ENCODE measurements at places on chromosomes 5 and 9. TPM values are rescaled to one million over a fixed set of nuclear protein-coding genes. Genes with fewer than 3 reads are reported as not detected.

PCDHA6 gene
- not detected for total RNA-seq

SLC4A9 gene
- total RNA-seq: 0.05 TPM

DNA sequence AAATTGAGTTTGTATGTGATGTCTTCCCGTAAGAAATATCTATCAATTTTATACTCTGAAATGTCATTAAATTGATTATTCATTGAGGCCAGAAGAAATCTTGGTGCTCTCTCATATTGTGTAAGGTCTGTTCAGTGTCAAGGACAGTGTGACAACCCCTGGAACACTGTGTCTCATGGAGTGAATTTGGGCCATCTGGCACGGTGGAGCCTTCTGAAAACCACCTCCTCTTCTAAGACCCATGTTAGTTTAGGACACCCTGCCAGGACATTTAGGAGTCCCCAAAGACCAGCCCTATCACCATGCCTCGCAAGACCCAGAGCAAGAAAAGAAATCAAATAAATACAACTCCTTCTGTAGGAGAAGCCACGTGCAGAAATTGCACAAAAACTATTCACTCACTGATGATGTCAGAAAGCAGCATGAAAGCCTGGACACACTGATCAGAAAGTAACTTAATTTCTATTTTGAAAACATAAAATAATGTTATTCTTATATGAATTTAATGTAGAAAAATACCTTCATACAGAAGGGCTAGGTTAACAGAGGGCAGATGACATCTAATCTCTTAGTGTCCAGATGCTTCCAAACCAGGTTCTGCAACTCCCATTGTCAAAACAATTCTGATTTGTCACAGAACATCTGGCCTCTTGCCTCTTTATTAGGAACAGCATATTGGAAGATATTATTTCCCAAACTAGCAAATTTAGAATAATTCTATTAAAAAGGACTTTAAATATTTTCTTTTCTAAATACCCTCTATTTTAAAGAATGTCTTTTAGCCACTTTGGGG is 298.8 kb downstream of the NR2F1-AS1 start:
- no peak for DNase-seq
- no peak overlapping the region for H3K27ac ChIP-seq
- no peaks in the 10 kb centered on the region for H3K4me1 ChIP-seq
- H3K27me3 ChIP-seq: no peaks in the 10 kb centered on the region
- no peaks in the 10 kb centered on the region for H3K36me3 ChIP-seq
- no peak overlapping the region for H3K4me3 ChIP-seq

TMEM252 gene
- not detected for total RNA-seq

GGTA1 gene
- total RNA-seq: 0.13 TPM

- no peaks in the 10 kb centered on the region for H3K27me3 ChIP-seq
- H3K4me3 ChIP-seq: no peak overlapping the region
- H3K4me1 ChIP-seq: no peaks in the 10 kb centered on the region
- DNase-seq: no peak
Observed at GRCh38 chr5:165502893-165503691, 1997.7 kb downstream of the MAT2B start.

UBLCP1 gene
- 22.2 TPM for total RNA-seq

DNA sequence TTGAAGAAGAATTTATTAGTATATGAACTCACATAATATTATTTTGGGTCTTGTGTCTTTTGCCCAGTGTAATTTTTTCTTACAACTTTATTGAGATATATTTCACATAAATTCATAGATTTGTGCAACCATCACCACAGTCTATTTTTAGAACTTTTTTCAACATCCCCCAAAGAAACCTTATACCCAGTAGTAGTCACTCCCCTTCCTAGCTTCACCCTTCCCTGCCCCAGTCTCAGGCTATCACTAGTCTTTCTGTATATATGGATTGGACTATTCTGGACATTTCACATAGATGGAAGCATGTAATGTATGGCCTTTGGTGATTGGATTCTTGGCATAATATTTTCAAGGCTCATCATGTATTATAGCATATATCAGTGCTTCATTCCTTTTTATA is 67.8 kb downstream of the MAN2A1 start:
- H3K27me3 ChIP-seq: no peaks in the 10 kb centered on the region
- no peak overlapping the region for H3K27ac ChIP-seq
- no peak overlapping the region for H3K4me3 ChIP-seq
- DNase-seq: no peak
- H3K36me3 ChIP-seq: peaks cover 3% of the 10 kb centered on the region

- H3K27me3 ChIP-seq: no peaks in the 10 kb centered on the region
- DNase-seq: no peak
- no peaks in the 10 kb centered on the region for H3K36me3 ChIP-seq
Observed at GRCh38 chr9:87080512-87081264, 133.4 kb upstream of the GAS1 start.

GRCh38 chr5:169511708-169512107 is 71.9 kb upstream of the SPDL1 start:
- no peak for DNase-seq
- H3K36me3 ChIP-seq: no peaks in the 10 kb centered on the region
- H3K4me3 ChIP-seq: no peak overlapping the region

DNA sequence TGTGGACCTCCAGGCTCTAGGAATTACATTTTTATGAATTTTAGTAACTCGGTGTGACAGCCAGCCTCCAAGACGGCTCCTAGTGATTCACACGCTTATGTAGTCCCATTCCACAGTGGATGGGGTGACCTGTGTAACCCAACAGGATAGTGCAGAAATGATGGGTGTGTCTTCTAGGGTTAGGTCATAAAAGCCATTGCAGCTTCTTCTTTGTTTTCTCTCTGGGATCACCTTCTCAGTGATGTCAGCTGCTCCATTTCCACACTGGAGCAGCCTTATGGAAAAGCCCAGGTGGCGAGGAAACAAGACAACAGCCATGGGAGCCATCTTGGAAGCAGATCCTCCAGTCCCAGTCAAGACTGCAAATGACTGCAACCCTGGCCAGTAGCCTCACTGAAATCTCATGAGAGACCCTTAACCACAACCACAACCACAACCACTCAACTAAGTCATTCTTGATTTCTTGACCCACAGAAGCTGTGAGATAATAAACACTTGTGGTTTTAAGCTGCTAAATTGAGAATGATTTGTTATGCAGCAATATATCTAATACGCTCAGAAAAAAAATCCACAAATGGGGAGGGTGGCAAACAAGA is 5.1 kb upstream of the GNPDA1 start:
- H3K27me3 ChIP-seq: peaks cover 2% of the 10 kb centered on the region
- no peak overlapping the region for H3K4me3 ChIP-seq
- peaks cover 27% of the 10 kb centered on the region for H3K4me1 ChIP-seq
- no peaks in the 10 kb centered on the region for H3K36me3 ChIP-seq

GRCh38 chr9:98964911-98965336 is 21.2 kb downstream of the COL15A1 start:
- no peak overlapping the region for H3K27ac ChIP-seq
- no peaks in the 10 kb centered on the region for H3K4me1 ChIP-seq
- no peaks in the 10 kb centered on the region for H3K27me3 ChIP-seq
- no peak overlapping the region for H3K4me3 ChIP-seq
- no peaks in the 10 kb centered on the region for H3K36me3 ChIP-seq
- DNase-seq: no peak

DNA sequence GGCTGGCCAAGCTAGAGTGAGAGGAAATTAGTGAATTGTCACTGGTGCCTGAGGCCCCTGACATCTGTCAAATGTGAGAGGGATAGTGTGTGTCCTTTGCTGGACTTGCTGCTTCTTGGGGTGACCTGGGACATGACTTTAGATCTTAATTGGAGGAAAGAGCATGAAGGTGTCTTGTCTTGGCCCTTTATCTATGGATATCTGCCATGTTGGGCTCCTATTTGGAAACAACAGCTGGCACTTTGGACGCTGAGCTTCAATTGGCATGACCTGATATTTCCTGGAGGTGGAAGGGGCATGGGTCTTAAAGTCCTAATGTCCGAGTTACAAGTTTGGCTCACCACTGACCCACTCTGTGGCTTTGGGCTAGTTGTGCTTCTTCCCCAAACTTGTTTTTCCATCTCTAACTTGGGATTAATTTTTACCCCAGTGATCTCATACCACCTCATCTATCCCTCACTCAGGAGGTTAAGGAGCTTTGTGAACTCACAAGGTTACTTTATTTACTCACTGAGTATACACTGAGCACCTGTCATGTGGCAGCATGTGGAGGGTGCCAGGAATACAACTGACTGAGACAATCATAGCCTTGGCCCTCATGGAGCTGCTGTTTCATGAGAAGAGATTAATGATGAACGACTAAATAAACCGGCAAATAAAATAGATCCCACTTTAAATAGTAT is 30.1 kb upstream of the CXCL14 start:
- no peak for DNase-seq
- no peaks in the 10 kb centered on the region for H3K4me1 ChIP-seq
- no peak overlapping the region for H3K27ac ChIP-seq
- H3K4me3 ChIP-seq: no peak overlapping the region
- H3K27me3 ChIP-seq: no peaks in the 10 kb centered on the region

DNA sequence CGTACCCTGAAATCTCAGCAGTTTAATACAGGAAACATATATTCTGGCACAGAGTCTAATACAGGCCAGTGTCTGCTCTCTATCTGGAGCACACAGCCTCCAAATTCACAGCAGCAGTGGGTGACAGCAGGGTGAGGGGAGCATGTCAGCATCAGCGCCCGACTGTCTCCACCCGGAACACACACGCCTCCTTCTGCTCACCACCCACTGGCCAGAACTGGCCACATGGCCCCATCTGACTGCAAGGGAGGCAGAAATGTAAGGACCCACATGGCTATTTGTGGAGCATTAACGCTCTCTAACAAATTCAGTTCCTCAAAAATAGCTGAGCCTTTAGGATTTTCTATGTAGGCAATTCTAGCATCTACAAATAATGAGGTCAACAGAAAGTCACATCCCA is 24.6 kb downstream of the UBE2QL1 start:
- H3K27ac ChIP-seq: no peak overlapping the region
- no peak overlapping the region for H3K4me3 ChIP-seq
- H3K36me3 ChIP-seq: no peaks in the 10 kb centered on the region
- no peaks in the 10 kb centered on the region for H3K4me1 ChIP-seq
- no peak for DNase-seq

- H3K27ac ChIP-seq: no peak overlapping the region
- no peaks in the 10 kb centered on the region for H3K4me1 ChIP-seq
- no peak overlapping the region for H3K4me3 ChIP-seq
- H3K36me3 ChIP-seq: no peaks in the 10 kb centered on the region
Observed at GRCh38 chr5:180215783-180216630, 7.0 kb upstream of the RASGEF1C start.

ANKRD31 gene
- total RNA-seq: not detected

GRCh38 chr5:149416987-149417710 is 38.1 kb upstream of the IL17B start:
- H3K4me3 ChIP-seq: no peak overlapping the region
- no peaks in the 10 kb centered on the region for H3K4me1 ChIP-seq
- no peaks in the 10 kb centered on the region for H3K27me3 ChIP-seq
- H3K27ac ChIP-seq: no peak overlapping the region
- DNase-seq: no peak

DNA sequence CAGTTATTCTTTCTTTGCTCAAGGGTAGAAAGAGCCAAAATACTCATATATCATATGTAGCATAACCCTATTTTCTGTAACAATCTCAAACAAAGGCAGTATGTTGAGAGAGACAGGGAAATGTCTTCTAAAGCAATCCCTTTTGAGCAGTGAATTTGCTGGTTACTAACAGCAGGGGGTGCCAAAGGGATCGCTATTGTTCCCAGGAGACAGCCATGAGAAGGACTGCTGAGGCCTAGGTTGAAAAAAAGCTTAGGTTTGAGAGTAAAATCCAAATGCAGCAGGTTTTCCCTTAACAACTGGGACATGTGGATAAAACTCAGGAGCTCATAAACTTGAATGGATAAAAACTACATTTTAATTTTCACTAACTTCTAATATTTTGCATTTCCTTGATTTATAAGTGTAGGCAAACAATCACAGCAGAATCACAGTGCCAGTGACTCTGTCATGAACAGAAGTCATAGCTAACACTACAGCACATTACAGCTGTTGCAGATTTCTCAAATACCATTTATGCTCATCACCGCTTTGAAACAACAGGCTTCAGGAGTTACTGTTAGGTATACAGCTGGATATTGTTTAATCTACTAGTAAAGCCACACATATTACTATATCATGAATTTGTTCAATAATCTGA is 148.4 kb downstream of the MAPKAP1 start:
- no peak overlapping the region for H3K27ac ChIP-seq
- peak; percentile 33 for DNase-seq
- H3K27me3 ChIP-seq: no peaks in the 10 kb centered on the region
- peaks cover 28% of the 10 kb centered on the region for H3K4me1 ChIP-seq
- H3K36me3 ChIP-seq: peaks cover 24% of the 10 kb centered on the region
- H3K4me3 ChIP-seq: no peak overlapping the region

DNA sequence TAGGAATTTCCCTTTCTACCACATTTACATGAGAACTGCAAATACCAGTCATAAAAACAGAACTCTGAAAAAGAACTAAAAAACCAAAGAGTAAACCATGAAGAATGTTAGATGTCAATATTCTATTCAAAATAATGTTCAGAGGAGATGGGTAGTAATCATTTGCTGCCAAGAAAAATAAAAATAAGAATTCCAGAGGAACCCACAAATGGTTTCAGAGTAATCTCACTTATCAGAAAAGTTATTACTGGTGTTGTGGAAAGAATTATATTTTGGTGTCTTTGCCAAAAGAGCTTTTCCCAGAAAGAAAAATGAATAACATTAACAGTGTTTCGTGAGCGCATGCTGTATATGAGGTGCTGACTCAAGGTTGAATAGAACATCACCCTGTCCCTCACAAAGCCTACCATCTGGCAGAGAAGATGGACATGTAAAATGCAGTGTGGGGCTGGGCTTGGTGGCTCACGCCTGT is 35.6 kb downstream of the GPR21 start:
- H3K27ac ChIP-seq: peak overlapping the region; percentile 35
- no peak overlapping the region for H3K4me3 ChIP-seq
- peaks cover 25% of the 10 kb centered on the region for H3K36me3 ChIP-seq
- H3K4me1 ChIP-seq: peaks cover 5% of the 10 kb centered on the region

EXOSC3 gene
- 73.5 TPM for total RNA-seq

GRCh38 chr9:134242706-134243105 is 78.3 kb upstream of the RNU6ATAC start:
- no peak for DNase-seq
- H3K36me3 ChIP-seq: no peaks in the 10 kb centered on the region
- H3K4me1 ChIP-seq: peaks cover 4% of the 10 kb centered on the region
- no peaks in the 10 kb centered on the region for H3K27me3 ChIP-seq
- H3K27ac ChIP-seq: no peak overlapping the region

STING1 gene
- 53.3 TPM for total RNA-seq

LCN2 gene
- not detected for total RNA-seq

DNA sequence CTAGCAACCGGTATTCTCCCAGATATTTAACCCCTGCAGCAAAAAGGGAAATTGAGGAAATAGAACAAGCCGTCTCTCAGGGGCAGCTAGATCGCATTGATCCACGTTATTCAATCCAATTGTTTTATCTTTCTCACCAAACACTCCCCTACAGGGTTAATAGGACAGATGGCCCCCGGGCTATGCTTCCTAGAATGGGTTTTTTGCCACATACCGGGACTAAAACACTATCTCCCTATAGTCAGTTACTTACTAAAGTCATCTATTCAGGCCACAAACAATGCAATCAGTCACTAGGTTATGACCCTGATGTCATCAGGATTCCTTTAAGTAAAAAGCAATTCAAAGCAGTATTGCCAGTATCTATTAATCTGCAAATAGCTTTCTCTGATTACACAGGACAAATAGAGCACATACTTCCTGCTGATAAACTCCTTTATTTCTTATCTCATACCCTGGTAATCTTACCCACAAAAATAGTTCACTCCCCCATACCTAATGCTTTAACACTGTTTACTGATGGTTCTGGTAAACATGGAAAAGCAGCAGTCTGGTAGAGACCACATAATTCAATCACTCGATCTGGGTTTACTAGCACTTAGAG is 159.0 kb downstream of the CPLANE1 start:
- no peak for DNase-seq
- no peak overlapping the region for H3K27ac ChIP-seq
- no peaks in the 10 kb centered on the region for H3K27me3 ChIP-seq
- H3K4me1 ChIP-seq: no peaks in the 10 kb centered on the region
